ENCODE measurements at places on chromosomes 11 and 22.

DNA sequence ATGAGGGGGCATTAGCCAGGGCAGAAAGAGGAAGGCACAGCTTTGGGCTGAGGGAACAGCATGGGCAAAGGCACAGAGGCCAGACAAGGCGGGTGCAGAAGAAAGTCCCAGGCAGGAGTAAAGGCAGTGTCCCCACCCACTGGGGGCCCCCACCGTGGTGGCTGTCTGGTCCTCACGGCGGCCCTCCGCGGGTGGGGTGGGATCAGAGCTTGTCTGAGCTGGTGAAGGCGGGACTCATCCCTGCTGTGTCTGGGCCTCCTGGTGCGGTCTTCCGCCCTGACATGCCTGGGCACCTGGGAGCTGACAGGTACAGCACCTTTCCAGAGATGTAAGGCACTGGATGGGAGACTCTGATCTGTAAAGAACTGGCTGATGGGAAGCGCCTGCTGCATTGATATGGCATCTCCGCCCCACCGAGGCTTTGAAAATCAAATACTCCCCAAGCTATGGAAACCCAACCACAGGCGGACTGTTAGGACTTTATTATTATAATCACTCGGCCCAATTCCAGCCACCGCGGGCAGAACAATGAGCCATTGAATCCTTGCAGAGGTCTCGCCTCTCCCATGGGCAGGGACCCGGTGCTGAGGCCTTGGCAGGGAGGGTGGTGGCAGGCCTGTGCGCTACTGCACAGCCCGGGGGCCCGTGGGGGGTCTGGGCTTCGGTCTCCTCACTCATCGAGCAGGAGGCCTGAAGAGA lies 14.2 kb upstream of the GNB1L start:
- no peak for DNase-seq

- no peak for DNase-seq
Observed at GRCh38 chr11:17897495-17897894, 115.4 kb downstream of the SERGEF start.

GRCh38 chr11:103680826-103681225 lies 355.6 kb upstream of the DDI1 start:
- DNase-seq, result no peak

GRCh38 chr11:66646828-66647227 lies 8.3 kb downstream of the RBM4 start:
- DNase-seq, result no peak

DNA sequence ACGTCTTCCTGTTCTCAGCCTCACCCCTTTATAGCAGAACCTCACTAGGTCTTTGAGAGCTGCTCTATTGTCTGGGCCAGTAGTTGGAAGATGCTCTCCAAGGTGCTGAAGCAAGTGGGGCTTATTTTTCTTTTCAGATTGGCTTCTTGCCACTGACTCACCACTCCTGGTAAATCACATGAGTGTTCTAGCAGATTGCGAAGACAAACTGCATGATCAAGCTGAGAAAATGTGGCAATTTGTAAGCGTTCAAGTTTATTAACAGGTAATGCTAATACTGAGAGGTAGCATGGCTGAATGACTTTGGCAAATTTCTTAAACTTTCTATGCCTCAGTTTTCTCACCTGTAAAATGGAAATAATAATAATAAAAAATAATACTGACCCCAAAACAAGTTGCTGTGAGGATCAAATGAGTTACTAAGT lies 59.2 kb downstream of the CACNG2 start:
- peak; percentile 29 for DNase-seq

DNA sequence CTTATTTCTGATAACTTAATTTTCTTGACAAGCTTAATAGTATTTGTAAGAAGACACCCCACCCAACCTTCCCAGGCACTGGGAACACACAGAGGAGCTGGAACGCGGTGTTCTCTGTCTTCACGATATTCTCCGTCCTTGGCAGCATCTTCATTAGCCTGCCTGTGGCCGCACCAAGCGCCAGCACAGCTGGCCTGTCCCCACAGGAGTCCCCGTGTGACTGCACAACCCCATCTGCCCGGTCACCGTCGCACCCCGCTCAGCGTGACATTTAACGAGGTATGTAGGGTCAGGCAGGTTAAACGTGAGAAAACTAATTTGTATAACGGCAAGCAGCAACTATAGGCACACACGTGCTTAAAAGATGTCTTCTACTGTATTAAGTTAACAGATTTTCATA lies 293.3 kb downstream of the BRD1 start:
- DNase-seq, result no peak

DNA sequence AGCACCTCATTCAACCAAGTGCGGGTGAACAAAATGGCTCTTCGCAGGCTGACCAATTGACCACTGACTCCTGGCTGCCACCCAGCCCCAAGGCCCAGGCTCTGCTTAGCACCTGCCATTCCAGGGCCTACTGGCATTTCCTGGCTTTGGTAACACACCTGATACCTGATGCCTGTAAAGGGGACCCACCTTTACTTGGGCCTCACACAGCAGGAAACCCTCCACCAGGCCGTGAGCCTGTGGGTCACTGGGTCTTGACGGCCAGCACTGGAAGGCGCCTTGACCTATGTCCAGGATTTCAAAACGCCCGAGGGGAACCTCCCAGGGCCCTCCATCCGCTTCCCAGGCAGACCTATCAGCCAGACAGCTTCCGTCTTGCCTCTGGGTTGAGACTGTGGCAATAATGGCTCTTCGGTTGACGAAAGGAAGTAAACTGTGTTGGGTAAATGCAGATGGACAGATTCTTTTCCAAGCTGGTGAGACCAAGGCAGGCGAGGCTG lies 16.8 kb upstream of the TMEM184B start:
- no peak for DNase-seq

DNA sequence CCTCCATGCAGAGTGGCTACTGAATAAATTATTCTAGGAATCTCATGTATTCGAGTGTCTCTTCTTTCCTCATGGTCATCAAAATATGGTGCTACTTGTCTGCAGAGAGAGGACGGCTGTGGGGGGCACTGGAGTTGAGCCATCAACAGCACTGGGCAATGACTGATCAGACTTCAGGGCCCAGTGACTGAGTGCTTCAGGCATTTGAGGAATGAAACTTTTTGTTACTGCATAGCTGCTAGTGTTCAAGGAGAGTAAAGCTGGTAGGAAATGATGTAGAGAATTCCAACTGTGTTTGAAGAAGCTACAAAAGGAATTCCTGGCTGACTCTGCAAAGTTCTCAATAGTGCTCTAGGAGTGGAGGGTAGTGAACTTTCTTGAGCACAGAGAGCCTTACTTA lies 277.7 kb downstream of the CADM1 start:
- DNase-seq, result no peak
